Fibroblast of upper back skin (primary cell): ENCODE measurements at places on chromosomes 11 and 22.
A peak's percentile ranks its signal among the peaks of the same experiment; 100 is the strongest.

DNA sequence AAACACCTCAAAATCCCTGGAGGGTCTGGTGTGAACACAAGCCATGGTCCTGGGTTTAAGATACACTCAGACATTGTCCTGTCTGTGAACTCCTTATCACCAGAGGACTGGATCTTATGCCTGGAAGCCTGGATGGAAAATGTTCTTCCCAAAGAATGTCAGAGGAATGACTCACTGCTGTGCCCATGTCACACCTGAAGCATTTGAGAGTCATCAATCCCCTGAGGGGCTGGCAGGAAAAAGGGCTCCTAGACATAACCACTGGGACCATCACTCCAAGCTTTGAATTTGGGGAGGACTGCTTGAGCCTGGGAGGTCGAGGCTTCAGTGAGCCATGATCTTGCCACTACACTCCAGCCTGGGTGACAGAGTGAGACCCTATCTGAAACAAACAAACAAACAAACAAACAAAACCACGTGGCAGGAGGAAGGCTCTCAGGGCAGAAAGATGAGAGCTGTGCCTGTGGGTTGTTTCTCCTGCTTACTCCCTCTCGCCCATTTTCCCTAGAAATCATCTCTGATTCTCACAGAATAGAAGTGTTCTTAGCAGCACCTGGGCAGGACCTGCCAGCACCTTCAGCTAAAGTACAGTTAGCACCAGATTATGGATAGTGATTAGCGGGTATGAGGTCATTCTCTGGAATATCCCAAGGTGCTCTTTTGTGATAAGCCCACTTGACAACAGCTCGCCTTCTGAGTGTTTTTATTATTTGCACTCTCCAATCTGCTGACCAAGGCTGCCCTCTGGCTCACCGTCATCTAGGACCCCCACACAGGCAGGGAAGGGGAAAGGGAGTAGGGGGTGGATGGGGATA is 11.9 kb upstream of the PRG2 start:
- no peak for DNase-seq

DNA sequence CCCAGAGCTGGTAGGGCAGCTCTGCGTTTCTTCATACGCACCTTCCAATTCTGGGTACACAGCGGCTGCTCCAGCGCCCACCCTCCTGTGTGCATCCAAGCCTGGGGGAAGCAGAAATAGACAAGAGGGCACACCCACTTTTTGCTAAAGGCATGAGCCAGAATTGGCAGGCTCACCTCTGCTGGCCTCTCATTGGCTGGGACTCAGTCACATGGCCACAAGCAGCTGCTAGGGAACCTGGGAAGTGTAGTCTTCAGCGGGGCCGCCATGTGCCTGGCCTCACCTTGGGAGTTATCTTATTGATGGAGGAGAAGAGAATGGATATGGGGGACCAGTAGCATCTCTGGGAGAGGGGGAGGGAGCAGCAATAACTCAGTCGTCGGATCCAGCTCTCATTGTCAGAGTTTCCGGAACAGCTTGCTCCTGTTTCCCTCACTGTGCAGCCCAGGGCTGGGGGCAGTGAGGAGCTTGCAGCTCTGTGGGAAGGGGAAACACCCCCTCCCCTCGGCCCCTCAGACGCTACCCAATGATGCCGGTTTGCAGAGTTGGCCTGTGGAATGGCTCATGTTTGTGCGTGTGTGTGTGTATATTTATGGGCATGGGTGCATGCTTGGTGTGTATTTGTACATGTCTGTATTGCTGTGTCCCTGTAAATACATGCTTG is 11.8 kb upstream of the MIEF1 start:
- DNase-seq: peak; percentile 62

GRCh38 chr11:34335801-34336200 is 22.0 kb downstream of the ABTB2 start:
- no peak for DNase-seq

GRCh38 chr11:69442012-69442806 is 39.3 kb upstream of the LINC01488 start:
- no peak for DNase-seq

DNA sequence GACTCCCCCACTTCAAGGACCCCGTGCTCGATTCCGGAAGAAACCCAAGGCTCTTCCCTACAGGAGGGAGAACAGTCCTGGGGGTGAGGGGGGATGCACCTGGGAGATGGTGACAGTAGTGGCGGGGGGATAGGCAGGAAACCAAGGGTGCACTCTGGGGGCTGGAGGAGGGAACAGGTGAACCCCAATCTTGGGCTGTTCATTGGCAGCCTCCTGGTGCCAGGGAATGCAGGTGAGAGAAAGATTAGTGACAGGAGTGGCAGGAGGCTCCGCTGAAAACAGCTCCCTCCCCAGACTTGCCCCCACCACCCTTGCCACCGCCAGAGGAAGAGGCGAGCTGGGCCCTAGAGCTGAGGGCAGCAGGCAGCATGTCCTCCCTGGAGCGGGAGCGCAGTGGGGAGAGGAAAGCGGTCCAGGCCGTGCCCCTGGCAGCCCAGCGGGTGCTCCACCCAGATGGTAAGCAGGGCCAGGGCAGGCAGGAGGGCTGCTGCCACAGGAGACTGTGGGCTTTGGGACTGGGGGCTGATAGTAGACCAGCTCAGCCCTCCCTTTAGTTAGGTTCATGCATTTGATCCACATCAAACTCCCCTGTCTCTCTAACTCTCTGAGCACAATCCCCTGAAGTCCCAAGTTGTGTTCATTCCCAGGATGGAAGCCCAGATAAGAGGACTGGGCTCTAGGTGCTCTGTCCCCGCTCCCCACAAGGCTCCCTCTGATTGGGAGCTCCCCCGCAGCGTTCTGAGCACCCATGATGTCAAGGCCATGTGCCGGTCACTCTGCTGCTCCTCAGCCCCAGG is 14.5 kb downstream of the ROBO3 start:
- no peak for DNase-seq
